ENCODE measurements at places on chromosomes 7 and 10. TPM values are rescaled to one million over a fixed set of nuclear protein-coding genes. Genes with fewer than 3 reads are reported as not detected.

DNA sequence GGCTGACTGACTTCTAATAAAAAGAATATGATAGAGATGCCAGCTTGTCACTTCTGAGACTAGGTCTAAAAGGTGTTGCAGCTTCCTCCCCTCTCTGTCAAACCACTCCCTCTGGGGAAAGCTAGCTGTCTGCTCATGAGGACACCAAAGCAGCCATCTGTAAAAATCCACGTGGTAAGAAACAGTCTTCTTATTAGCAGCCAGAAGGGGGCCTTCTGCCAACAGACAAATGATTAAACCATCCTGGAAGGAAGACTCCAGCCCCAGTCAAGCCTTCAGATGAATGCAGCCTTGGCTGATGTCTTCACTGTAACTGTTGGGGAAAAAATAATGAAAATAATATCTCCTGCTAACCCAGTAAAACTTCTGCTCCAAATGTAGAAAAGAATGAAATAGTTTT lies 41.9 kb upstream of the DAGLB start:
- no peak for DNase-seq

CPN1 gene
- not detected for total RNA-seq

- DNase-seq = no peak
Observed at GRCh38 chr10:92181575-92181974, 109.3 kb downstream of the CPEB3 start.

- DNase-seq = peak; percentile 63
Observed at GRCh38 chr10:1109795-1110673, 53.8 kb downstream of the WDR37 start.

SSC4D gene
- 10.7 TPM for total RNA-seq

GRCh38 chr7:77315182-77315591 lies 101.0 kb downstream of the GSAP start:
- DNase-seq = no peak

GRCh38 chr7:135678612-135679575 lies 16.6 kb downstream of the STMP1 start:
- DNase-seq = no peak

DNA sequence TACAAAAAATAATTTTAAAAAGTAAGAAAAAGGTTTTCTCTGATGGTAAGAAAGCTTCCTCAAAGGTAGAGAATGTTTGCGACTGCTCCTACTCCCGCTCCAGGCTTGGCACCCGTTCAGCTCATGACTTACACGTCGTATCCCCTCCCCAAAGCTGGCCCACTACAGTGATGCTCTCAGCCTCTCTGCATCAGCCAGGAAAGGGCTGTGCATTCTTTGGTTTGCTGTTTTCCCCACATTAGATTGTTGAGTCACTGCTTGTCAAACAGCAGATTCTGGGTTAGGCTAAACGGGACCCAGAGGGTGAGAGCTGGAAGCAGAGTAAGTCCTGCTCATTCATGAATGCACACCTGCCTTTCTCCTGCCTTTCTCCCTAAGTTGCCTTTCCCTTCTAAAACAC lies 54.7 kb upstream of the NMT2 start:
- no peak for DNase-seq

CTNNA3 gene
- not detected for total RNA-seq

VPS37D gene
- 0.54 TPM for total RNA-seq

GRCh38 chr7:11373546-11374142 lies 400.0 kb downstream of the PHF14 start:
- DNase-seq = no peak
